ELR (cell line): ENCODE measurements at places on chromosomes 2 and 18.

- DNase-seq: no peak
These were observed 34.5 kb downstream of the FARP2 start for GRCh38 chr2:241390301-241391206.

DNA sequence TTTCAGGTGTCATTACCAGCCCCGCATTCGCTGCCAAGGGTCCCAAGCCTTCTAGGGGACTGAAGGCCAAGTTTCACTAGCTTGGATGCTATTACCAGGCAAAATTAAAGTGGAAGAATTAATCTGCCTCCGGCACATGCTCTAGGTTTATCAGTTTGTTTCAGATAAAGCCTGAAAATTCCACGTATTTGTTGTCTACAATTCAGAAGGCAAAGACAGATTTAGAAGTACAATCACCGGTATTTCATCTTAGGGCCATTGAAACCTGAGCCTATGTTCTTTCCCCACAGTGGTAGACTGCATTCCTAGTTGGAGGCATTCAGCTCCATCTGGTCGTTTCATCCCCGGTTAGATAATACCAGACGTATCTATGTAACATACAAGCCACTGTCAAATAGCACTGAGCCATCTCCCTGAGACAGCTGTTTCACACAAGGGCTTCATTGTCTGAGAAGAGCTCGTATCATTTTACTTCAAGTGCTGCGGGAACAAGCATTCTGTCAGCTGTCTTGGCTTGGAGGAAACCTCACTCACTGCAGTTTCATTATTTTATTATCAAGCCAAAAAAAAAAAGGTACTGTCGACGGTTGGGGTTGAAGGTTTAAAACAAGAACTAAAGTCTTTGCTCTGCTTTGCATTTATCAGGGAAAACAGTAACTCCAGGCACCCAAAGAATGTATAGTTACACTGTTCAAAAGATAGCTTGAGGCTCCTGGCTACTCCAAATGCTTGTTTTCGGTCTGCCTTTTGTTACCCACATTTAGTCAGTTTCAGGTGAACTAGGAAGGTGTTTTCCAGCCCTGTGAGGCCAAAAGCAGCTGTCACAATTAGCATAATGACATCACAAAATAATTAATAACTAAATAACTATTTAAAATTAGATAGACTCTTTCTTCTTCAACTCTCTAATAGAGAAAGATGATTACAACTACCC is 76.7 kb downstream of the TGIF1 start:
- no peak for DNase-seq

GRCh38 chr2:45435316-45435715 is 175.8 kb downstream of the SRBD1 start:
- peak; percentile 72 for DNase-seq

DNA sequence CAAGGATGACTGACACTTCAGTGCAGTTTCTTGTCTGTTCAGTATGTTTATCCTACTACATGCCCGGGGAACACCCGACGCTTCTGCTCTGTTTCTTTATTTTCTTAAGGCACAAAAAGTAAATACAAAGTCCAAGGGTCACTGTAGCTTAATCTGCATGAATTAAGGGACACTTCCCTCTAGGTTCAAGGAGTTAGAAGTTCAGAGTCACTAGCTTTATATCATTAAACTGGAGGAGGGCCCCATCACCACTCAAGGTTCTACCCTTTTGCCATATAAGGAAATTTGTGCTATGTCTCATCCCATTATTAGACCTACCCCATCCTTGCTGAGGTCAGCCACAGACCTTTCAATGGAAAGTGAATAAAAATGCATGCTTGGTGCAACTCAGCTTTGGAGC is 27.6 kb upstream of the RMDN2 start:
- DNase-seq: no peak

DNA sequence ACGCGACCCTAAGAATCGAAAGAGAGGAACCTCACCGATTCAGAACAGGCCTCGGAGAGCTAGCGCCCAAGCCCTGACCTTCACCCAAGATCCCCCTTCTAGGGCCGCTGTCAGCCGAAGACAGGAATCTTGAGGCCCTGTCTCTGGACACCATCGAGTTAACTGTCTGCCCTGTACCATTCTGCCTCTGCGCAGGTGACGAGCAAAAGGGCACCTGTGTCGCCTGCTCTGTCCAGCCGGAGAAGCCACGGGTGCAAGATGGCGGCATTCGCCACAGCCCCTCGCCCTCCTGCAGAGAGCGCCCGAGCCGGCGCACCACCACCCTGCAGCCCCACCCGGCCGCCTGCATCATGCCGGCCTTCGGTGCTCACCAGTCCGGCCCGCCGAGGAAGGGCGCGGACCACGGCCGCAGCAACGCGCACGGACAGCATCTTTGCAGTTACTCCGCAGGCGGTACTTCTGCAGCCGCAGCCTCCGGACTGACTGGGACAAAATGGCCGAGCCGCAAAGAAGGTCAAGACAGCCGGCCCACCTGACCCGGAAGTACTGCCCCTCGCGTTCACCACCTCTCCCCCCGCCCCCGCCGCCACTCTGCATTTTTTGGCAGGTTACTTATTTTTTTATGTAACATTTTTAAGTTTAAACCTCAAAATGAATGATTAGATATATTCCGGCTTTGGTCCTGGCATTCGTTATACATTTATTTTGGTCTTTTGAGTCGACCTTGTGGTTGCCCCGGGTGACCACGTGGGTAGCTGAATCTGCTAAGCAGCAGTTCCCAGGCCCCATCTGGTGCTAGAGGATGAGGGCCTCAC is at the start of gene ATP5F1A:
TSS of gene ATP5F1A (minus strand) at position 496 of the 815 bp plus-strand sequence. CDS start at position 431, 65 bp downstream.
- peak; percentile 90 for DNase-seq

DNA sequence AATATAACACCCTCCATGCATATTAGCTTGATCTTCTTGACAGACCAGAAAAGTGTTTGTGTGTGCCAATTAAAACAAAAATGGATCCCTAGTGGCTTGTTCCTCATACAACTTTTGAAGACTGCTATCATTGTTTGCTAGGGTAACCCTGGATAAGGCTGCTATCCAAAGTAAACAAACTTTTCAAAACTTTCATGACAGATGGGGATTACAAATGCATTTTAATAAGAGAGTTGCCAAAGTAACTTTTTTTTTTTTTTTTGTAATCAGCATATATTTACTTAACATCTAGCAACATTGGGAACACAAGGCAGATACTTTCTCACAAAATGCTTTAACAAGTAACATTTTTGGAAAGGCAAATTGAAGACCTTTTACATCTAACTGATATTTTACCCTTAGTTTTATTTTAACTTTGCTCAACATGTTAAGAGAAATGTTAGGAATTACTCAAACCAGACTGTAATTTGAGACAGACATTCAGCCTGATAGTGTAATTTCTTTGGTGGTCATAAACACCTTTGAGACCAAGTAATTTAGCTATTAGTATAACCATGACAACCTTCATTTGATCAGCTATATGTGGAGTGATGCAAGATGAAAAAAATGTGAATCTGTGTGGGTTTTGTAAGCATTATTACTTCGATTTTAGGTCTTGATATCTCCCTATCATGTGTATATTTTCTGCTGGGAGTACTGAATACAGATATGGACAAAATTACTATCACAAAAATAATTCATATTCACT is 300.9 kb downstream of the ARHGAP15 start:
- DNase-seq: peak; percentile 5
